H1 (cell line): ENCODE measurements at places on chromosomes 7 and 10. TPM values are rescaled to one million over a fixed set of nuclear protein-coding genes. Genes with fewer than 3 reads are reported as not detected.

The NRG3 gene
- total RNA-seq: 4.3 and 5.0 TPM in 2 replicates

The GPER1 gene
- total RNA-seq: 0.24 and 0.52 TPM in 2 replicates

The PRSS37 gene
- not detected in 2 replicates for total RNA-seq

The ABCB4 gene
- 0.57 and 0.60 TPM in 2 replicates for total RNA-seq
